ENCODE measurements at places on chromosomes 12 and 14.
A peak's percentile ranks its signal among the peaks of the same experiment; 100 is the strongest.

DNA sequence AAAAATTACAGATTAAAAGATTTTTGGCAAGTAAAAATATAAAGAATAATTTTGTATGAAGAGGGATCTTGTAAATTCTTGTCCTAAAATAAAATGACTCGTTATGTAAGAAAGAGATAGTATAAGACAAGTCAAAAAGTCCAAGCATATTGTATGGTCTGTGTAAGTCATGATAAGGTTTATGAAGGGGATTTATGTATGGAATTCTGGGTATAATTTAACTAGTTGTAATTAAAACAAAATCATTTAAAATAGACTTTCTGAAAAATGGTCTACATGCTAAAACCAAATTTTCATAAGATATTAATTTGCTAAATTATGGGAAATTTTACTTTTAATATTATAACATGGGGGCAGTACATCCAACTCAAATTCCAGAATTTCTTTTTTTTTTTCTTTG lies 17.6 kb upstream of the PEX5 start:
- no peak for DNase-seq

- no peak for DNase-seq
Observed at GRCh38 chr12:19988948-19989347, 379.4 kb upstream of the PDE3A start.

DNA sequence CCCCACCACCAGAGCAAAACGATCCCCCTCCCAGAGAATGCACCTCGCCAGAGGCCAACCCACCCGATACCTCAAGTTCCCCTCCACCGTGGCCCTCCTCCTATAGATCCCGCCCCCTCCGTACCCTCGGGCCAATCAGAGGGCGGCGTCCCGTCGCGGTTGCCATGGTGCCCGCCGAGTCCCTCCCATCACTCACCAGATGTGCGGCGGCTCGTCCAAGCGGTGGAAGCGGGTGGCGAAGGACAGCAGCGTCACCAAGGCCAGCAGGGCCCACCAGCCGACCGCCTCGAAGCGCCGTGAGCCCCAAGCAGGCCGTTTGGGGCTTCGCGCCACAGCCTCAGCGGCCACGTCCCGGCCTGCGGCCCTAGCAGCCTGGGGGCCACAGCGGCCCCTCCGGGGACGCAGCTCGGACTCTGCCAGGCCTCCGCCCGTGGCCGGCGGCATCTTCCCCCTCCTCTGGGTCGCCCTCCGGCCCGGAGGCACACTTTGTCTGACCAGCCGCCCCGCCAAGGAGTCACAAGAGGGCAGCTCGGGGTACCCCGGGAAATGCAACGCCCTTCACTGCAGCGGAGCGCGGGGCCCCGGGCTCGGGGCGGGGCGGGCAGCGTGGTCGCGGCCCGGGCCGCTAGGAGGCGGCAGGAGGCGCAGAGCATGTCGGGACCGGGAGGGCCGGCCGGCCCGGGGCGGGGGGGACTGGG lies at the start of gene POMT2:
TSS of gene POMT2 (minus strand) at position 646 of the 698 bp plus-strand sequence. CDS start at position 444, 202 bp downstream.
- DNase-seq: peak; percentile 89

DNA sequence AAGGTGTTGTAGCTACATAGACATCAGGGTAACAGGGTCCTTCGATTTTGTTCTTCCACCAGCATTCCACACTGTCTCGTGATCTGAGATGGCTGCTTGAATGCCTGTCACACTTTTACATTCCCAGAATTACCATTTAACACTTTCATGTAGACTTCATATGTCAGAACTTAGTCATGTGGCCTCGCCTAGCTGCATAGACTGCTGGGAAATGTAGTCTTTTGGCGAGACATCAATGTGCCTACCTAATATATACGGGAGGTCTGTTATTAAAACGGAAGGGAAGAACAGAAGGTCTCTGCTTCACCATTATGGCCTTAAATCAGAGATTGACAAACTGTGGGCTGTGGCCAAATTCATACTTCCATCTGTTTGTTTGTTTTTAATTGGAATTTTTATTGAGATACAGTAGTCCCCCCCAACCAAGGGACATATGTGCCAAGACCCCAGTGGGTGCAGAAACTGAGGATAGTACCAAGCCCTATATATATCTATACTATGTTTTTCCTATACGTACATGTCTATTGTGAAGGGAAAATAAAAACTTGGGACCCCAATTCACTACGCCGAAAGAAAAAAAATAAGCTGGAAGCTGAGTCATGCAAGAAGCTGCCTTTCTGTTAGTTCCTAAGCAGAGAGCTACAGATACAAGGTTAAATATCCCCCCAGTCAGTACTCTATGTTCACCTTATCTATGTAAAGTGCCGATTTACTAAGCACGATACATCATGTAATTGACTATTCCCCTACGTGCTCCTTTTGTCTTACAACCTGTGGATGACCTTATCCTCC lies 11.3 kb upstream of the HRK start:
- DNase-seq: no peak

DNA sequence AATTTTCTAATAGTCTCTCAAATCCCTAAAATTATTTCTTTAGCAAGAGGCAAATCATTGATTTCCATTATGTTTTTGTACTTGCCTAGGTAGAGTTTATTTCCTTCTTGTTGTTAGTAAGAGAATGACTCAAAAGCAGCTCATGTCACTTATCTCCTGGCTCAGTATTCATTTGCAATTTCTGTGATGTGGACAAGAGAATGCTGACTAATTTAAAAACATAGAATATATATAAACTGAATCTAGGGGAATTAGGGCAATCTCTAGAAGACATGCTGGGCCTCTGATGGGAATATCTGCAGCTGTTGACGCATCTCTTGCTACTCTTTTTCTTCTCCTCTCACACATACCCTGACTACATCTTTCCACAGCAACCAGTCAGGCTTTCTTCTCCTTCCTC lies 130.8 kb upstream of the PRKD1 start:
- DNase-seq: no peak

DNA sequence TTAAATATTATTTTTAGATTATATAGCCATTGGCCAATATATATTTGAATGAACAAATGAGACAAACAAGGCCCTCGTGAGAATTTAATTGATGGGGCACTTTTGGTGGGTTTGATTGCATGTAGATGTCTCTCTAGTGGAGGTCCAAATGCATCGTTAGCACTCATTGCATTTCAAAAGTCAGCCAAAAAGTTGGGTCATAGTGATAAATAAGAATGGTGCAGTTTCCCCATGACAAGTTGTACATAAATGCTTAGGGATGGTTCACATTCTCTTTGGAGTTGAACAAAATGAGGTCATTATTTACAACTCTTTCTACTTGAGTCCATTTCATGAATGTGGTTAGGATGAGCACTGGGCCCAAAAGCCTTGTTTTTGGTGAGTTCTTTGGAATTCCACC lies 1.0 kb downstream of the BEST3 start:
- DNase-seq: no peak

DNA sequence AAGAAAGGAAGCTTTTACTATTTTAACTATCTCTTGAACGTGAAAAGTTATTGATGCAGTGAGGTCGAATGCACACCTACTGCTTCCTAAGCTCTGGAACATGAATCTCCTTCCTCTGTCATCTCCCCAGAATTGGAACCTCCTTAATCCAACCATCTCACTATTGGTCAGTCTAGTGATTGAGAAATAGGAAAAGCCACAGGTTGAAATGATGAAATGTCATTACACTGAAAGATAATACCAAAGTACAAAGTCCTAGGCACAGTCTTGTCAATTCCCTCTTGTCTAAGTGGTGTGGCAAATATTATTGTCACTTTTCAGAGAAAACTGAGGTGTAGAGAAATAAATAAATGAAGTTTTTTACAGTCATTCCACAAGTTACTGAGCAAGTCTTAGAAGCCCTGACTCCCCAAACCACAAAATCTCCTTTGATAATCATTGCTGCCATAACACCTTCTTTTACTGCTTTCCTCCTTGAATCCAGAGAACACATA lies 19.5 kb upstream of the HIGD1C start:
- DNase-seq: no peak

GRCh38 chr12:59240048-59240447 lies 319.7 kb upstream of the LRIG3 start:
- DNase-seq: no peak

GRCh38 chr12:14635776-14636175 lies 60.6 kb downstream of the GUCY2C start:
- no peak for DNase-seq

GRCh38 chr12:132021031-132021871 lies 71.5 kb downstream of the EP400 start:
- DNase-seq: no peak

DNA sequence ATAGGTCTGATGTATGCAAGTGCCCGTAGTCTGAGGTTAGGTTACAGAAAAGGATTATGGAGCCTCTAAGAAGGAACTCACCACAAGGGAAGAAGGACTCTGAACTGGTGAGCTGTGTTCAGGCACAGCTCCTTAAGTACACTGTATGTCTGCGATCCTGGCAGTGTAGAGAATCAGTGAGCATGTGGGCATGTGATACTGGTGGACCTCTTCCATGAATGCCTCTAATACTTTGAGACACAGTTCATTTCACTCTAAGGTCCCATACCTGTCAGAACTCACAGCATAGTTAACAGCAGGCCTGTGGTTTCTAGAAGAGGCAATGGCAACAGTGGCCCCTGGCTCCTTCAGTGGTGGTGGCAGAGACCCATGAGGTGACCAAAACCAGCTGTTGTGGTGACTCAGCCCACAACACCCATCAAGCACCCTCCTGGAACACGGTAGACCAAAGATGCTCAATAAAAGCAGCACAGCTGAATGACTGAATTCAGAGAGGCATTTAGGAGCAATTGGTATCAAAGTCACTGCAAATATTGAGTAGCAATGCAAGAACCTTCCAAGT lies 6.9 kb upstream of the OR6J1 start:
- no peak for DNase-seq

- DNase-seq: no peak
Observed at GRCh38 chr12:108622421-108622820, 11.3 kb downstream of the SELPLG start.

- no peak for DNase-seq
Observed at GRCh38 chr14:94942601-94943000, 172.7 kb upstream of the GSC start.

GRCh38 chr12:116314477-116314876 lies 37.0 kb upstream of the MED13L start:
- DNase-seq: no peak

- peak; percentile 25 for DNase-seq
Observed at GRCh38 chr14:97380539-97380941, 583.4 kb downstream of the VRK1 start.

DNA sequence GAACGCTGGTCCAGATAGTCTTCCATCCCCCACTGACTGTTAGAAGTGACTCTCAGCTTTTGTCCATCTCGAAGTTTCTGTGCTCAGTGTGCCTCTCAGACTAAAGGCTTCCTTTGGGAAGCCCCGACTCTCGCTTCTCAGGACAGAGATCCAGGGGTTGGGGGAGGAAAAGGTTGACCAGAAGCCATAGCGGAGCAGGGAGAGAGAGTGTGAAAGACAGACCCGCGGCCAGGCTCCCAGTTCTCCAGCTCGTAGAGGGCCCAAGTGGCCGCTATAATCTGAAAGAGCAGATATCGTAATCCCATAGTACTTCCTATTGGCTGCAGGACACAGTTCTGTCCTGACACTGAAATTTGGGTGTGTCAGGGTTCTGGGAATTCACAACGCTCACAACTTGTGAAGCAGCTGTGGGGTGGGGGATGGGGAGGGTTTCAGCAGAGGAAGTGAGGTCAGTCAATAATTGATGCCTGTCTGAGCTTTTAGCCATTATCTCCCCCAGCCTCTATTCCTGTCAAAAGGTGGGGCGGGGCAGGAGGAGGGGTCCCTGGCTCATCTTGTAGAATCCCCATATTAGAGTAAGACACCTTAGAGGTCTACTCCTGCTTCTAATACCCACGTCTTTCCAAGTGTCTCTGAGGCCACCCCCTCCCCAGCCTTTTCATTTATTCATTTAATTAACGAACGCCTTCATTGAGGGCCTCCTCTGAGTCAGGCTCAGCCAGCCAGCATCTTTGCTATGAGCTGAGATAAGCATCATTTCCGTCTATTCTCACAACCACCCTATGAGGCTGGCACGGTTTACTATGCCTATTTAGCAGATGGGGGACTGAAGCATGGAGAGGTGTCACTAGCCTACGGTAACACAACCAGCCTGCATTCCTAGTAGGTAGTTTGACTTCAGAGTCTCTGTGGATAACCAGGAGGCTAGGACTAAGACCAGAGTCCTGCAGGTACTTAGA lies 1.6 kb upstream of the ACVRL1 start:
- DNase-seq: no peak

DNA sequence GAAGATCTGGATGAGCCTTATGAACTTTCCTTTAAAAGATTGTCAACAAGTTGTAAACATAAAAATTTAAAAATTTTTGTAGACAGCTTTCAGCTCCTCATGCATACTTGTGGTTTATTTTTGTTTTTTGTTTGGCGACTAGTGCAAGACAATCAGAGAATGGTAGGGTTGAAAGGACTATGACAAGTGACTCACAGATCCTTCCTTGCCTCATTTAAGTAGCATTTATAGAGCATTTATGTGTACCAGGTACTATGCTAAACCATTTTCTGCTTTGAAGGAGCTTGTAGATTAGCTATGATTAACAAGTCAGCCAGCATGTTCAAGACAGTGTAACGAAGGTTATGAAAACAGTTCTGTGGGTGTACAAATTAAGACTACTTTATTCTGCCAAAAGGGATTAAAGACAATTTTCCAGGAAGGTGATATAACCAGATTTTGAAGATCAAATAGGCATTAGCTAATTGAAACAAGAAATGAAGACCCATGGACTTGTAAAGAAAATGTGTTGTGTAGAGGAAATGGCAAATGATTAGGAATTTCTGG lies 122.0 kb downstream of the PCNX1 start:
- no peak for DNase-seq

GRCh38 chr12:17134315-17134714 lies 528.4 kb upstream of the LMO3 start:
- no peak for DNase-seq

GRCh38 chr12:29569132-29569757 lies 71.8 kb upstream of the OVCH1 start:
- no peak for DNase-seq

GRCh38 chr14:91968280-91968679 lies 20.8 kb upstream of the FBLN5 start:
- no peak for DNase-seq

DNA sequence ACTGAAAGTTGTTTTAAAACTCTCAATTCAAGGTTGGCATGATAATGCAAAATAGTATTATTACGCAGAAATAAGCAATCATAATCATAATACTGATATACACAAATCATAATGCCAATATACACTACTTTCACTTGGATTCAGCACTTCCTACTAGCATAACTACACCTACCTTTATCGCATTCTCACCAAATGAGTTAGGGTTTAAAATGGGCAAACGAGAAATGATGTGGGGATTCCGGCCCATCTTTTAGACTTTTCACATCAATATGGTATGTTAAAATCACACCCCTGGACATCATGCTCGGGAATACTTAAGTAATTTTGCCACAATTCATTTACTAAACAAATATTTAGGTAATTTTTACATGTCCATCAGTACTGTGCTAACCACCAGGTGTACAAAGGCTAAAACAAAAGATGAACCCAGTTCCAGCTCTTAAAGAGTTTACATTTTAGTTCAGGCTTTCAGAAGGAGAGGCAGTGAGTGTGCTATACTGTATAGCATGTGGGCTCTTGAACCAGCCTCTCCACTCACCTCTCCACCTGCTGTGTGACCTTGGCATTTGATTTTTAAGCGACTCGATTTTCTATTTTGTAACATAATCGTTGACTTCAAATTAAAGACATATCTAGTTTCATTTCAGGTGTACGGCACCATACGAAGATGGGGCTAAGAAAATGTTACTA lies 1.1 kb upstream of the USP15 start:
- DNase-seq: no peak

GRCh38 chr14:66008631-66009030 lies 477.5 kb upstream of the CCDC196 start:
- DNase-seq: no peak

Measured in activated CD4-positive, alpha-beta T cell treated with anti-CD3 and anti-CD28 coated beads for 1 hour (primary cell).